ENCODE measurements at places on chromosomes 7 and 10.

- DNase-seq: no peak
Measured at GRCh38 chr7:130908345-130909160, 174.5 kb upstream of the KLF14 start.

DNA sequence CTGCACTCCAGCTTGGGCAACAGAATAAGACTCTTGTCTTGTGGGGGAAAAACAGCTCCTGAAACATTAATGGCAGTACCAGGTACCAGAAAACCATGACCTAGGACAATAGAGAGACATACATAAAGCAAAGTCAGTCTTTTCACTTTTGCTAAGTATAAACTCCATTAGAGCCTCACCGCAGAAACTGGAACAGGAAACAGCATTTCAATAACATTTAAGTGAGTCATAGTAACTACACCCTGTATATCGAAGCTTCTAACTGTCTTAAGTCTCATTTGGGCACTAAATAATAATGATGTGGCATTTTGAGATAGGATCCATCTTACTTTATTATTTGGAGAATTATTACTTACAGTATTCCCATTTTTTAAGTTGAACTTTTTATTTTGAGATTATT, 517.8 kb upstream of the CELF2 start:
- no peak for DNase-seq

DNA sequence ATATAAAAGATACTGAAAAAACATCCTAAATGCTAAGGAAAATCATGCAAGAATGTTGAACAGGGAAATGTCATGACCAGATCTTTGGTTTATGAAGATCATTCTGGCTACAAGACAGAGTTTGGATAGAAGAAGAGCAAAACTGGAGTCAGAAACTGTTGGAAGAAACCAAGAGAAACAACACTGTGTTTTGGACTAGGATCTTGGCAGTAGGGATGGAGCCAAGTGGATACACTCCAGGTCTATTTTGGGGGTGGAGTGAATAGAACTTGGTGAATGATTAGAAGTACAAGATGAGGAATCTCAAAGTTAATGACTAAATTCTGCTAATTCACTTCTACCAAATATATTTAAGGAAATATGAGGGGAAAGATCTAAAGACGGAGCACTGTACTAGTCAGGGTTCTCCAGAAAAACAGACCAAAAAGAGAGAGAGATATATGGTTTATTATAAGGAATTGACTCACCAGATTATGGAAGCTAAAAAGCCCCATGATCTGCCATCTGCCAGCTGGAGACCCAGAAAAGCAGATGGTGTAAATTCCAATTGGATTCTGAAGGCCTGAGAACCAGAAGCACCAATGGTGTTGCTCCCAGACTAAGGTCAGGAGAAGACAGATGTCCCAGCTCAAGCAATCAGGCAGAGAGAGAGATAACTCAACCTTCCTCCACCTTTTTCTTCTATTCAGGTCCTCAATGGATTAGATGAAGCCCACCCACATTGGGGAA, 254.9 kb downstream of the TRIL start:
- DNase-seq: no peak

DNA sequence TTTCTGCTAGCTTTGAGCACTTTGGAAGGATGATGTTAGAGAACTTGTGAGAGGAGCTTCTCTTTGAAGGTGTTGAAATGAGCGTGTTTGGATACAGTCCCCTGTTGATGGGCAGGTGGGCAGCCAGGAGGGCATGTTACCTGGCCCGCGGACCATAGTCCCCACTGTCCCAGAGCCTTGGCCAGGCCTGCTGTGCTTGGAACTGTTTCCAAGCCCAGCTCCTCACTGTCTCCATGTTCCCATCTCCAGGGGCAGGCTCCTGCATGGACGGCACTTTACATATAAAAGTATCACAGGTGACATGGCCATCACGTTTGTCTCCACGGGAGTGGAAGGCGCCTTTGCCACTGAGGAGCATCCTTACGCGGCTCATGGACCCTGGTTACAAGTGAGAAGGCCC, 27.2 kb upstream of the TRIM8 start:
- no peak for DNase-seq

DNA sequence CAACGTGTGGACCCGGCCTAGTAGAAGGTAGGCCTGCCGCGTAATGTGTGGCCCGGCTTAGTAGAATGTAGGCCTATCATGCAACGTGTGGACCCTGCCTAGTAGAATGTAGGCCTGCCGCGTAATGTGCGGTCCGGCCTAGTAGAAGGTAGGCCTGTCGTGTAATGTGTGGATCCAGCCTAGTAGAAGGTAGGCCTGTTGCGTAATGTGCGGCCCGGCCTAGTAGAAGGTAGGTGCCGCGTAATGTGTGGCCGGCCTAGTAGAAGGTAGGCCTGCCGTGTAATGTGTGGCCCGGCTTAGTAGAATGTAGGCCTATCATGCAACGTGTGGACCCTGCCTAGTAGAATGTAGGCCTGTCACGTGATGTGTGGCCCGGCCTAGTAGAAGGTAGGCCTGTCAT, 11.9 kb upstream of the GTPBP4 start:
- DNase-seq: no peak

DNA sequence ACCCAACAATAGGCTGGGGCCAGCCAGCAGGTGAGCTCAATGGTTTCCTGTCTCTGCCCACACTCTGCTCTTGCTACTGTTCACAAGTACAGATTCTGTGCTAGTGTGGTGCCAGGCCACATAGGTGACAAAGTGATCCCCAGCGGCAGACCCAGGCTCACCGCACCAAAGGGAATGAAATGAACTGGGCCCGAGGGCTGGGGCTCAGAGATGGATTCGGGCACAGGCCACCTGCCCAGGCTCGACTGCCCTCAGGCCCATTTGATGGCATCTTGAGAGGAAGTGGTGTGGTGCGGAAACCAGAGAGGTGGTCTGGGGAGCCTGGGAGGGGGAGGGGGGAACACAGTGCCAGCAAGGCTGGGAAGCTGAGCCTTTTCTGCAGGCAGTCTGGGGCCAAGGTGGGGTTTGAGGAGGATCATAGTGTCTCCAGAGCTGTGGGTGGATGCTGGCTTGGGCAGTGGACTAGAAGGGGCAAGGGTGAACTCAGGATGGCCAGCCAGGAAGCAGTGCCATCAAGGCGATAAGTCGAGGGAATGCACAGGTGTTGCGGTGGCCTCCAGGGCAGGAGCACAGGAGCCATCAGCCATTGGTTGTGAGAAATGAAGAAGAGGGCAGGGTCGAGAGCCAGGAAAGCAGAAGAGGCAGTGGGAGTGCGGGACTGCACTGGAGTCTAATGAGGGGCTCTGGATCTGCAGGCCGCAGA, 85.2 kb downstream of the ARHGAP22 start:
- DNase-seq: no peak

DNA sequence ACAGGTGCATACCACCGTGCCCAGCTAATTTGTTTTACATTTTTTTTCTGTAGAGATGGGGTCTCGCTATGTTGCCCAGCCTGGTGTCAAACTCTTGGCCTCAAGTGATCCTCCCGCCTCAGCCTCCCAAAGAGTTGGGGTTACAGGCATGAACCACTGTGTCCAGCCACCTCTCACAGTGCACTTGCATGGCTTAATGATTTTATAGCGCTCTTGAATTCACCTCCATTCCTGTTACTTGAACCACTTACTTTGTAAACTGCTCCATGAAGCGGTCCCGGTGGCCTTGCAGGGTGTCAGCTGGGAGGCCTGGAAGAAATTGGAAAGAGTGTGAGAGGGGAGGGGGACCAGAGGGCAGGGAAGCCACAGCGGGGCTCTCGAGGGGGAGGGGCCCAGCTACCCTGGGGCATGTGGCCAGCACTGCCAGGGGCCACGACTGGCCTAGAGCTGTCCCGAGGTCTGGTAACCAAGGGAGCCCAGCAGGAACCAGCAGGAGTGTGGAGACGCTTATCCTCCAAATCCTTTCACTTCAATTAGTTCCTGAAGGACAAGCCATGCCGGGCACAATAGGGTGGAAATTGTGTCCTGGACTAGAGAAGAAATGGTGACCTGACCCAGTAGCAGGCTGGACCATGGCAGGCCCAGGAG, 76.0 kb downstream of the SPDYE5 start:
- DNase-seq: no peak

GRCh38 chr10:59588791-59589190, 120.9 kb downstream of the SLC16A9 start:
- no peak for DNase-seq

- DNase-seq: no peak
Measured at GRCh38 chr7:901388-902154, 25.2 kb downstream of the GET4 start.

GRCh38 chr10:36608251-36608650, 517.1 kb upstream of the ANKRD30A start:
- DNase-seq: no peak

DNA sequence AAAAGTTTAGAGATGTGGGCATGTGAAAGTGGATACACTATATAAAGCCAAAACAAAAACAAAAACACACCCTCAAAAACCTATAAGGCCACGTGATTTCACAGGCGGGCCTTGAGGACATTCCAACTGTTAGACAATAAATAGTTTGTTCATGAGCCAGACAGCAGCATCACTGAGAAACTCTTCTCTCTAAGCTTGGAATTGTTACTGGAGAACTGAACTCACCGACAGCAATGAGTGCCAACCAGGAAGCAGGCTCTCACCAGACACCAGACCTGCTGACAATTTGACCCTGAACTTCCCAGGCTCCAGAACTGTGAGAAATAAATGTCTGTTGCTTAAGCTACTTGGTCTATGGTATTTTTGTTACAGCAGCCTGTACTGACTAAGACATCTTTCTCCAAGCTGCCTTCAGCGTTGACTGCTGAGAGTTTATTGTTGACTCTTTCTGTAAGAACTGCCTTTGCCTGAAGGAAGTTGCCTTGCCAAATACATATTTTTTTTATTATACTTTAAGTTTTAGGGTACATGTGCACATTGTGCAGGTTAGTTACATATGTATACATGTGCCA, 107.5 kb downstream of the EPDR1 start:
- no peak for DNase-seq

GRCh38 chr7:14048889-14049288, 59.4 kb upstream of the ETV1 start:
- DNase-seq: peak; percentile 31

GRCh38 chr10:85513436-85513835, 853.2 kb downstream of the GRID1 start:
- no peak for DNase-seq

GRCh38 chr7:157090485-157091165, 48.1 kb upstream of the UBE3C start:
- DNase-seq: no peak

DNA sequence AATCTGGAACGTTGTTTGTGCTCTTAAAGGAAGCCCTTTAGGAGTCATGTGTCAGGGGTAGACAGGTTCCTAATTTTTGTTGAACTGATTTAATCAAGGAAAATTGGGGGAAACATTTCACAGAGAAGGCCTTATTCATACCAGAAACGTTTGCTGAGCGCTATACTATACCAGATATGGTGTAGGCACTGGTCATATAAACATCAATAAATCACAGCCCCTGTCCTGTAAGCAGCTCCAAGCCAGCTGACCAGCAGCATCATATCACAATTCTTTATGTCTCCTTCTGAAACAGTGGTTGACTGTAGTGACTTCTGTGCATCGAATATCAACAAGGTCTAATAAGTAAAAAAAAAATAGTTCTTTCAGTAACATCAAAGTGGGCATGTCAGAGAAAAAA, 1.1 kb downstream of the TMEM178B start:
- no peak for DNase-seq

GRCh38 chr7:132379292-132379691, 197.0 kb downstream of the PLXNA4 start:
- no peak for DNase-seq

DNA sequence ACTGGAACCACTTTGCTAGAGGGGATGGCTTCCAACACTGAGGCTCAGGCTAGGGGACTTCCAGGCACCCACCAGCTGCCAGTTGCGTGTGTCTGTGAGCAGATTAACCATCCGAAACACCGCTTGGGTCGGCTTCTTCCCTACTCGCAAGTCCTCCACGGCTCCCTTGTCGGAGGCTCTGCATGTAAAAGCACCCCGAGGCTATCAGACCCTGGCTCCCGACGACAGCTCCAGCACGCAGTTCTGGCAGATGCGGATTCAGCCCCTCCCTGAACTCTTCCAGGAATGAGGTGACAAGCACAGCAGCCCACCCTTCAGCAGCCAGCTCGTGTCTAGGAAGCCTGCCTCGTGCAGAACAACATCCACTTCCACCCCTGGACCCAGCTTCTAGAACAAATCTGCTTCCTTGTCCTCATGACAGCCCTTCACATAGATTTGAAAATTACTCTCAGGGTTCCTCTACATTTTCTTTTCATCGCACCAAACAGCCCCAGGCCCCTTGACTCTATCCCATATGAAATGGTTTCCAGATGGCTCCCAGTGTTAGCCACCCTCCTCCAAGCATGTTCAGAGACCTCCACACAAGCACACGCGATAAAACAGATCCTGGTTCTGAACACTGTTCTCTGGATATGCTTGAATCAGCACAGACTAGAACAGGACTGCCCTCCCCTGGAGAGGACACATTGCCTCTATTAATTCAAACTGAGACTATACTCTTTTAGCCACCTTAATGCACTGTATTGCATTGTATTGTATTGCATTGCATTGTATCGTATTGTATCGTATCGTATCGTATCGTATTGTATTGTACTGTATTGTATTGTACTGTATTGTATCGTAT, 44.6 kb downstream of the SLIT1 start:
- no peak for DNase-seq

- no peak for DNase-seq
Measured at GRCh38 chr7:37918526-37918925, 1.9 kb upstream of the SFRP4 start.

GRCh38 chr10:97243836-97244235, 48.6 kb downstream of the ARHGAP19 start:
- DNase-seq: no peak

DNA sequence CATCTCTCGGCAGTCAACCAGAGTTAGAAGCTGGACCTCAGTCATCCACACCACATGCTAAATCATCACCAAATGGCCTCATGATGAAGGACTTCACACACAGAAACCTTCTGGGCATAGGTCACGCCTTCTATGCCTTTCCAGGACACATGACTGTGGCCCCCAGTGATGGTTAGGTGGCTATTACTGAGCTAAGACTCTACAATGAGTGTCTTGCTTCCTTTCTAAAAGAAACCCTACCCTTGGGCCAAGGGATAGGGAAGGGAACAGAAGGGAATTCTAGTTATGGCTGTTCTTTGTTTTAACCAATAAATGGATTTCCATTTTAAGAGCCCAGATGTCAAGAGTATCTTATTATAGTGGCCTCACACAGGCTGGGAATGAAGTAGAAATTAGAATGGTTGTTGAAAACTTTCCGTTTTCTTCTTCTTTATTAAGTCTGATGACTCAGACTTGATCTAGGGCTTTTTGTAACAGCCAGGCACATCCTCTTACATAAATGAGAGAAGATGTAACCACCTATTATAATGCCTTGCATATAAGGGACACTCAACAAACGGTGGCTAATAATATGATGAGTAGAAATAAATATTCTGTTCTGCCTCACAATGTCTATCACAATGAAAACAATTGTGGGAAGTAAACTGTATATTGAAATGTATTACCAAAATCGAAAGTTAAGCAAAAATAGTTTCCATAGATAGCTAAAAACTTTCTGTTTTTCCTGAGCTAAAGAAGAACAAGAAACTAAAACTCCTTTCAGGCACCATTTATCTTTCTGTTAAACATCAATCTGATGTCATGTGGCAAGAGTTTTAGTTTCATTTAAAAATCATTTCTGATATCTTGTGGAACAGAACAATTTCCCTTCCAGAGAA, 62.5 kb upstream of the TOMM7 start:
- DNase-seq: no peak
